ENCODE measurements at places on chromosomes 1 and 21.

DNA sequence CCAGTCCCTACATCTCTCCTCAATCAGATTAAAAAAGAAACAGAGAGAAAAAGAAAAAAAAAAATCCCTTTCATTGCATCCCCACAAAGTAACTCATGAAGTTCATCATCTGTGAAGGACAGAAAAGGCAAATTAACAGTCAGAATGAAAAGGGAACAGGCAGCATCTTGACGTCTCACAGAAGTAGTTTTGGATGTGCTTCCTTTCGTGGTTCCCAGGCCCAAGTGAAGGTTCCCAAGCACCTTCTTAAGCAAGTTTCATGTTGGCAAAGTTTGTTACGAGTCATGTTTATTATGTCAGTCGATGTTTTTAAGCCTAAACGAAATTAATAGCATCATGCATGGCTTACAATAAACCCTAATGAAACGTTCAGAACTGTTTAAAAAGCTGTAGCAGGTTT lies 475.2 kb downstream of the SETD4 start:
- no peak for DNase-seq

GRCh38 chr1:70546726-70547125 lies 135.7 kb downstream of the CTH start:
- no peak for DNase-seq

- DNase-seq, result no peak
These were observed 1.2 kb downstream of the TMEM234 start for GRCh38 chr1:32220746-32221580.

DNA sequence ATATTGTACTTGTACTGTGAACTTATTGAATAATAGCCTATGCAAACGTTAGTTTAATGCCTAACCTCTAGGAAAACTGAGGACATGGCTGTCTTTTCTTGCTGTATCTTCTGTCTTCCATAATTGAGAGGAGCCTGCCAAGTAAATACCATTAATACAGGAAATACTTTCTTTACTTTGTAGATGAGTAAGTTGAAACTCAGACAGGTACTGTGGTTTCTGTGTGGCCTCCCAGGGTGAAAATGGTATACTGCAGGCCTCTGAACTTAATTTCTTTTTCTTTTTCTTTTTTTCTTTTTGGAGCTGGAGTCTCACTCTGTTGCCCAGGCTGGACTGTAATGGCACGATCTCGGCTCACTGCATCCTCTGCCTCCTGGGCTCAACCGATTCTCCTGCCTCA lies 208.8 kb upstream of the ADGRL4 start:
- DNase-seq, result no peak

Measured in NCI-H187 (cell line).